Liver (tissue), 10 donors: ENCODE measurements at places on chromosomes 12 and 14.
A peak's percentile ranks its signal among the peaks of the same experiment; 100 is the strongest.

DNA sequence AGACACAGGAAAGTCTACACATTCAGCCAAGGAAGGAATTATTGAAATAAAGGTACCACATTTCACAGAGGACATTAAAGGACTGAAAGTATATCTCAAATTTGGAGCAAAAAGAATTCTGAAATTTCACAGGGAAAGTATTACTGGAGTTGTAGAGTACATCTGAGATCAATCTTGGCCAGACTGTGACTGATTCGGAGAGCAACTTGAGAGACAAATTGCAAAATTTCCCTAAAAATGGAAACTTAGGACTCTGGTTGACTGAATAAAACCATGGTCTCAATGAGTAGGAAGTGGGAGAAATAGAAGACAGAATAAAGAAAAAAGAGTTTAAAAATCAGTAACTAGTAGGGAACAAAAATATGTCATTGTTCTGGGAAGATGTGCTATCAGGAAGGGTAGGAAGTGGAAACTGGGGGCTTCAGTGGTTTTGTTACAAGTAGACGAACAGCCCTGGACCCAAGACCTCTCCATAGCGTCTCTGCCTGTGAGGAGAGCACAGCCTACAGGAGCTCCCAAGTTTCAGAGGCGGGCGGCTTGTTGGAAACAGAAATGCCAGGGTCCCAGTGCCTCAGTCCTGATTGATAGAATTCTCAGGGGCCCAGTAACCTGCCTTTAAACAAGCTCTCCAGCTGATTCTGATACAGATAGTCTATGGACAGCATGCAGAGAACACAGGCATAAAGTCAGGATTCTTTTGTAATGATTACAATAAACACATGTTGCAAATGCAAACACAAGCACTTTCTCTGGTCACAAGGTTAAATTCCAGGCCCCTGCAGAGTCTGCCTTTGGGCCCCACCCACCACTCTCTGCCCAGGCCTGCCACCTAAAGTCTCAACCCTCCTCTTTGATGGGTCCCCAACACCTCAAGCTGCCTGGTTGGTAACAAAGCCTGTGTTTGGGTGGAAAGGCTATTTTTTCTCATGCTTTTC is 63.1 kb downstream of the BBS10 start:
- H3K4me3 ChIP-seq: no peak overlapping the region
- no peaks in the 10 kb centered on the region for H3K27me3 ChIP-seq
- no peak overlapping the region for H3K27ac ChIP-seq
- no peak for DNase-seq
- H3K4me1 ChIP-seq: peaks cover 29% of the 10 kb centered on the region

DNA sequence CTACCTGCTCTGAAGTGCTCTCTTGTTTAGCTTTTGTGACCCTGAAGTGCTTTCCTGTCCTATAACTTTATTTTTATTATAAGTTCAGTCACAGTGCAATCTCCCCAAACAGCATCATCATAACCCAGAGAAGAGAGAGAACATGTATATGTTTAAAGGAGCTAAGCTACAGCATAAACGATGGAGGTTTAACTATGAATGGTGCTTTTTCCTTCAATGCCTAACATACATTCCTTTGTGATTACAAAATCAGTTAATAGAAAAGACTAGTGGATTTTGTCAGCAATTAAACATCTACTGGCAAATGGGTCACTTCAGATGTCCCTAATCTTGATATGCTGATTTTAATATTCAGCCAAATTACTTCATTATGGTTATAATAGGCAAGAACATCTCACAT is 46.4 kb downstream of the ZFYVE21 start:
- H3K27me3 ChIP-seq: no peaks in the 10 kb centered on the region
- H3K4me1 ChIP-seq: no peaks in the 10 kb centered on the region
- no peak overlapping the region for H3K27ac ChIP-seq

GRCh38 chr14:77314043-77314442 is 6.6 kb downstream of the POMT2 start:
- H3K36me3 ChIP-seq: no peaks in the 10 kb centered on the region
- no peak overlapping the region for H3K27ac ChIP-seq
- no peaks in the 10 kb centered on the region for H3K27me3 ChIP-seq
- no peak overlapping the region for H3K4me3 ChIP-seq
- no peak for DNase-seq
- peaks cover 1% of the 10 kb centered on the region for H3K4me1 ChIP-seq

DNA sequence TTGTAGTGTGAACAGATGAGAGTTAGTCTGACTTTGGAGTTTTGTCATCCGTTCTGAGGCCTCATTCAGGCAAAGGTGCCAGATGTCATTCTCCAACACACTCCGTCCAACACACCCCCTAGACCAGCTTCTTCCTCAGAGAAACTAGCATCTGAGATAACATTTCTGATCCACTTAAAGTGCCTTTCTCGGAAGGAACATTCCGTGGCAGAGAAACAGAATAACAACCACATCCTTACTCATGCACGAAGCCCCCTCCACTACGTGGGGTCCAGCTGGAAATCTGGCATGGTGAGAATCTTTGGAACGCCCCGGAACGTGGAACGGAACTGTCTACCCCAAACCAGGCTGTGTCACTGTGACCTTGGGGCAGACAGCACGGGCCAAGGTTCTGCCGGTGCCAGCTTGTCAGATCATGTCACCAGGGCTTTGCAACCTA is 17.0 kb upstream of the BCL7A start:
- no peaks in the 10 kb centered on the region for H3K36me3 ChIP-seq
- H3K27me3 ChIP-seq: no peaks in the 10 kb centered on the region
- H3K4me3 ChIP-seq: no peak overlapping the region
- no peak overlapping the region for H3K27ac ChIP-seq
- no peaks in the 10 kb centered on the region for H3K4me1 ChIP-seq

DNA sequence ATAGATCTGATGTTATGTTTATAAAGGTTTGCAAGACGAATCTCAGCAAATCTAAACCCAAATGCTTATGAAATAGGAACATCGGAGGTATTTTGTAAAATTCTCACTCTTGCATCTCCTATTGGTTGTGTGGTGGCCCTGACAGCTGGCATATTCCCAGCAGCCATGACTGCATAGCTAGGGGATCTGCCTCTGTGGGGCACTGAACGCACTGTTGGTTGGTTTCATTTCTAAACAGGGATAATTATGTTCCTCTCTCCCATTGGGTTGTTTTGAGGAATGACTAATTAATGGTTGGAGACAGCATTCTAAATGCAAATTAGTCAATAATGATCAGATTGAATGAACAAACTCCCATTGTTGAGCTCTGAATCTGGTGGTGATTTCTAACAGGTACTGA is 2.7 kb upstream of the BEST3 start:
- H3K27me3 ChIP-seq: no peaks in the 10 kb centered on the region
- H3K4me3 ChIP-seq: no peak overlapping the region
- no peak overlapping the region for H3K27ac ChIP-seq
- no peaks in the 10 kb centered on the region for H3K4me1 ChIP-seq
- DNase-seq: no peak

DNA sequence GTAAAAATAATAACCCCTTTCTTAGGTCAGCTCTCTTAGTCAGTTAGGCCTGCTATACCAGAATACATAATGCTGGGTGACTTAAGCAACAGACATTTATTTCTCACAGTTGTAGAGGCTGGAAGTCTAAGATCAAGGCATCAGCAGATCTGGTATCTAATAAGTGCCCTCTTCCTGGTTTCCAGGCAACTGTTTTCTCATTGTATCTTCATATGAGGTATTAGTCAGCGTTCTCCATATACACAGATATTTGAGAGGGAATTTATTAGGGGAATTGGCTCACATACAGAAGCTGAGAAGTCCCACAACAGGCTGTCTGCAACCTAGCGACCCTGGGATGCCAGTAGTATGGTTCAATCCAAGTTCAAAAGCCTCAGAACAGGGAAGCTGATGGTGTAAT is 896.0 kb downstream of the GALC start:
- H3K27ac ChIP-seq: no peak overlapping the region
- no peak overlapping the region for H3K4me3 ChIP-seq
- no peak for DNase-seq
- H3K4me1 ChIP-seq: no peaks in the 10 kb centered on the region
- H3K27me3 ChIP-seq: no peaks in the 10 kb centered on the region

DNA sequence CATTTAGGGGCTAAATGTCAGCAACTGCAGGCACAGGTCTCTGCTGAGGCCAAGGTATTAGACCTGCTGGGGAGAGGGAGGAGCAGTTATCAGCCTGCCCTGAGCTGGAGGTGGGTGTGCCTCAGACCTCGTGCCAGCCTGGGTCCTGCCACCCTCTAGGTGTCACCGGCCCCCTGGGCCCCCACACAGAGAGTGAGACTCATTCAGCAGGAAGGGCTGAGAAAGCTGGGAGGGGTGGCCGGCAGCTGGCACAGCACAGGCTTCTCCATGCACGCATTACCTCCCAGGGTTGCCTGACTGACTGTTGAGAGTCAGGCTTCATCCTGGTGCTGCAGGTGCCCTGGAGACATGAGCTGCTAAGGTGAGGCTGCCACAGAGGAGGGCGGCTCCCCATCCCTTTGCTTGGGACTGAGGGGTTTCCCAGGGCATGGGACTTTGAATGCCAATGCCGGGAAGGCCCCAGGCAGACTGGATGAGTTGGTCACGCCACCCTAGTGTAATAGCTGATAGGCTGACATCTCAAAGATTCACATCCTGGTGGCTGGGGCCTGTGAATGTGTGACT is 75.3 kb upstream of the C14orf180 start:
- H3K27me3 ChIP-seq: no peaks in the 10 kb centered on the region
- H3K36me3 ChIP-seq: no peaks in the 10 kb centered on the region
- peak; percentile 4 for DNase-seq
- H3K27ac ChIP-seq: no peak overlapping the region

- H3K27ac ChIP-seq: peak overlapping the region; percentile 96
- H3K4me3 ChIP-seq: no peak overlapping the region
- H3K27me3 ChIP-seq: no peaks in the 10 kb centered on the region
- H3K36me3 ChIP-seq: no peaks in the 10 kb centered on the region
Observed at GRCh38 chr14:68939893-68940613, 39.0 kb downstream of the ACTN1 start.

GRCh38 chr12:45216230-45216982 is 511 bp downstream of the ANO6 start:
- no peaks in the 10 kb centered on the region for H3K36me3 ChIP-seq
- peak overlapping the region; percentile 91 for H3K27ac ChIP-seq
- H3K4me1 ChIP-seq: peaks cover 29% of the 10 kb centered on the region
- H3K27me3 ChIP-seq: no peaks in the 10 kb centered on the region
- peak; percentile 48 for DNase-seq
